ENCODE measurements at places on chromosomes 5 and 9.

DNA sequence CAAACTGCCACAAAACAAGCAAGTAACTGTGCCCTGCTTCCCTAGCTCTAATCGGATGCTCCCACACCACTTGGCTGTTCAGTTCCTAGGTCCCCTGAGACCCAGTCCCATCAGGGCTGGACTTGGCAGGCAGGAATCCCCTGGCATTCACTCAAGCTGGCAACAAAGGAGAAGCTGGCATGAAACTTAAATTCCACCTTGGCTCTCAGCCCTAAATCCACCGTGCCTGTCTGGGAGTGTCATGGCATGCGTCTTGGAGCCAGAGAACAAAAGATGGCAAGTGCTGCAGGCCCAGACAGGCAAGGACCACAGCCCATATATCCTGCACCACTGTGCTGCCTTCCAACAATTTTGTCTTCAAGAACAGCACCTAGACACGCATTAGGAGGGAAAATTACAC lies 38.2 kb downstream of the ETF1 start:
- DNase-seq = no peak

- DNase-seq = no peak
Observed at GRCh38 chr9:34240006-34240405, 61.2 kb downstream of the UBAP1 start.

DNA sequence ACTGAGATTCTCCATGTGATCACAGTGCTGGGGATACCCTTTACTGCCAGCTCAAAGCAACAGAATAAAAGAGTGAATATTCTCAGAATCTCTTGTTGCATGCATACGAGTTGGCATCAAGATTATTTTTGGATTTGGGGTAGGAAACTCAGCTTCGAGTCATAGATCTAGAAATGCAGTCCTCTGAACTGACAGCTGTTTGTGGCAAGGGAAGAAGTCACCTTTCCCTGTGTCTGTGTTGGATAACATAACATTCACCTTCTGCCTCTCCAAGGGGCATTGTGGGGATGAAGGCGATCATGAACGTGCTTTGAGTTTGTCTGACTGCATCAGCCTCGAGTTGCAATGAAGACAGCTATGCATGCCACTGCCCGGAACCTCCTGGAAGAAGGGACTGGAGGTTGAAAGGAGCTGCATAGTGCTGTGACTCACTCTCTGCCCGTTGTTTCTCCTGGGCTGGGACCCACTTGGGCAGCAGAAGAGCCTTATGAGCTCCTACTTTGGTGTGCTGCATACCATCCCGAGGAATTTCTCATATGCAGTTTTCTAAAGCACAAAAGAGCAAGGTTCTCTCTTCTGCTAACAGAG lies 231.7 kb downstream of the ARHGAP26 start:
- DNase-seq = no peak

GRCh38 chr5:157108976-157109375 lies at the start of gene HAVCR2:
Gene HAVCR2, minus strand, starts transcription at chr5:157109044. Its CDS starts 61 bp downstream, at chr5:157108983.
- DNase-seq = no peak

DNA sequence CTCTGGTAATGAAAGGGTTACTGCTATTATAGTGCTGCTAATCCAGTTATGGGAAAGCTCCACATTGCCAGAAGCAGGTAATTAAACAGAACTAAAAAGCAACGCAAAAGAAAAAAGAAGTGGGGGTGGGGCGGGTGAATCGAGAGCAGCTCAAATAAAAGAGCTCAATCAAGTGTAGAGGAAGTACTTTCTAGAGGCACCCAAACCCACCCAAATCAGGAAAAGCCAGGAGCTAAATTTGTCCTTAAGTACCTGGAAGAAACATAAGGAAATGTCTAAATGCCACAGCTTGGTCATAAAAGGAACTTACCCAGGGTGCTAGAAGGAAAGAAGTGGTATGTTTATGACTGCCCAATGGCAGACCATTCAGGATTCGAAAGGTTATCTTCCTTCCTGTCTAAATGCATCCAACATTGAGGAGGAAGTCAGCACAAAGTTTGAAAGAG lies 2.4 kb upstream of the RNF145 start:
- no peak for DNase-seq

- DNase-seq = no peak
Observed at GRCh38 chr9:130692321-130692720, 1.3 kb upstream of the EXOSC2 start.

DNA sequence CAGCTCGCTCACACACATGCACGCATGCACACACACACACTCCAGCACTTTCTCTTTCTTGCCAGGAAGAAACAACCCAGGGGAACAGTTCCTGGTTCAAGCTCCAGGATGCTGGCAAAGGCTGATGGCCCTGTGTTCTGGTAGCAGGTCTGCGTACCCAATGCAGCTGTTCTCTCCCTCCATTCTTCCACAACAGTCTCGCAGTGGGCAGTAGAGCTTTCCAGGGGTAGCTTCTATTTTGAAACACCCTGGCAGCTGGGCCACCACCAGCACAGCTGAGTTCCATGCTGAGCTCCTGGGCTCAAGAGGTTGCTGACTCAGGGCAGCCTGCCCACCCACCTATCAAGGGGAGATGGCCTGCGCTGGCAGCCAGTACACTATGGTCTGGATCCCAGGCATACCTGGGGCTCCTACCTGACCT lies 4.7 kb downstream of the VDAC1 start:
- no peak for DNase-seq

- no peak for DNase-seq
Observed at GRCh38 chr9:136521537-136521936, 24.3 kb downstream of the NOTCH1 start.

- DNase-seq = no peak
Observed at GRCh38 chr5:138661291-138661960, 86.2 kb upstream of the HSPA9 start.

DNA sequence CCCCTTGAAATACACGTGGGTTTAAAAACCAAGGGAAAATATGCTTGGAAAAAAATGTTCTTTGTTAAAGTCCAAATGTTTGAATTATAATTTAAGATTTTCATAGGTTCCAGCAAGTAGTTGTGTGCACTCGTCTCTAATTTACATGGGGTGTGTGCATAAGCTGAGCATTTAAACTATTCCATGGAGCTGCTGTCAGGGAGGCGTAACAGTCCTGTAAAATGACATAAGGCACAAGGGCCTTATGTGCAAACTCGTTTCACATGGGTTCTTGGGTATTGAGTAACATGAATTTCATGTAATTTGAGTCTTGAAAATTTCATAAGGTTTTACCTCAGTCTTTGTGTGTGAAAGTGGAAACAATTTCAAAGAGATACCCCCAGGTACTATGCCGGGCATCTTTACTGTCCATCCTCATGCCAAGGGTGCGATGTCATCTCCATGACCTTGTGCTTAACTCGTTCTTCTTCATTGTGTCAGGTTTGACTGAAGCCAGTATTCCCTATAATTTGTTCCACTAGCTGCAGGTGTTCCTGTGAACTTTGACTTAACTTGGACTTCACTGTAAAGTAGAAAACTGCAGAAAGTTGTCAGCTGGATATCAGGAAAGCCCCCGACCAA lies 359.3 kb downstream of the SH3GL2 start:
- no peak for DNase-seq

DNA sequence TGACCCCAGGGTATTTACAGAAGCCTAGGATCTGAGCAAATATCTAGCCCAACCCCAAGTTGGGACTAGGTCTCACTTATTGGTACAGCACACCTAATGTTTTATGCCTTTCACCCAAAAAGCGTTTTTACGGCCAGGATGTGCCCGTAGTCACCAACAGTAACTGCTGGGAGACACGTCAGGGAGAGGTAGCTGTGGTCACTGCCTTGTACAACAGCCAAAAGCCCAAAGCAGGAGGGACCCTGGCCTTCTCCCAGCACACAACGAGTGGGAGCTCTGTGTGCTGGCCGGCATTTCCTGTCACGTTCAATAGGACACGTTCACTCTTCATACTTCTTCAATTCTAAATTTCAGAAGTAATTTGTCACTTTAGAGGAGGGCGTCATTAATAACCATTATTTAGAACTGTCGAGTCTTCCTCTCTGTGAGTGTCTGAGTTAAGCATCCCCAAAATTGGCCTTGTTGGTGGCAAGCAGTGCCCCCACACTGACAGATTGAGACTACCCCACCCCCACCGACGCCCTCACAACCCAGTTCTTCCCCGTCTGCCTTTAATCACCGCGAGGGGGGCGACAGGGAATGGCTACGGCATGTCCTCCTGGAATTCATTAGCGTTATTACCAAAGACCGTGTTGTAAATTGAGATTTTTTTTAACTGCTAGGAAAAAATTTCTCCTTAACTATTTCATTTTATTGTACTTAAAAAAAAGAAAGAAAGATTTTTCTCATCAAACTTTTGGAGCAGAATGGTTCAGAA lies 80.7 kb downstream of the MVB12B start:
- DNase-seq = no peak

- DNase-seq = no peak
Observed at GRCh38 chr5:145180371-145180770, 654.8 kb downstream of the PRELID2 start.

Data from GM04503 (cell line).